Hair follicular keratinocyte (primary cell): ENCODE measurements at places on chromosomes 6 and 20. TPM values are rescaled to one million over a fixed set of nuclear protein-coding genes. Genes with fewer than 3 reads are reported as not detected.

AIF1 gene
- total RNA-seq, result not detected in 2 replicates

PROKR2 gene
- total RNA-seq, result not detected in 2 replicates

OR2J2 gene
- total RNA-seq, result not detected in 2 replicates

SRSF12 gene
- 0.19 and 1.1 TPM in 2 replicates for total RNA-seq

JAG1 gene
- 156 and 361 TPM in 2 replicates for total RNA-seq

C20orf141 gene
- not detected in 2 replicates for total RNA-seq

CD93 gene
- under 0.01 TPM in 2 replicates for total RNA-seq

PXDC1 gene
- 59.0 and 64.6 TPM in 2 replicates for total RNA-seq

KCNG1 gene
- 39.8 and 60.2 TPM in 2 replicates for total RNA-seq

BPIFB1 gene
- not detected in 2 replicates for total RNA-seq

PSORS1C1 gene
- total RNA-seq, result 2.4 and 3.5 TPM in 2 replicates

HNF4A gene
- total RNA-seq, result not detected in 2 replicates

LRRN4 gene
- total RNA-seq, result 0.16 and 0.84 TPM in 2 replicates

RCAN2 gene
- total RNA-seq, result 0.23 TPM in 1 of 2 replicates, not detected in the other

LY6G6F gene
- total RNA-seq, result not detected in 2 replicates

SLC22A1 gene
- total RNA-seq, result 0.08 TPM in 1 of 2 replicates, not detected in the other

RAMACL gene
- total RNA-seq, result 0.55 TPM in 1 of 2 replicates, not detected in the other

TMEM244 gene
- not detected in 2 replicates for total RNA-seq

RMND1 gene
- total RNA-seq, result 28.4 and 41.6 TPM in 2 replicates

MATN4 gene
- total RNA-seq, result not detected in 2 replicates

EDN1 gene
- 3.4 and 5.5 TPM in 2 replicates for total RNA-seq

PLA2G7 gene
- 0.04 and 0.78 TPM in 2 replicates for total RNA-seq

DCBLD1 gene
- total RNA-seq, result 29.3 and 41.1 TPM in 2 replicates

B3GAT2 gene
- total RNA-seq, result not detected in 2 replicates

HLA-DRA gene
- not detected in 2 replicates for total RNA-seq

YWHAB gene
- total RNA-seq, result 129 and 146 TPM in 2 replicates

GPX5 gene
- not detected in 2 replicates for total RNA-seq

OR2B6 gene
- total RNA-seq, result not detected in 2 replicates

FNDC11 gene
- 1.1 and 1.7 TPM in 2 replicates for total RNA-seq

RIMS4 gene
- not detected in 2 replicates for total RNA-seq

CBLN4 gene
- not detected in 2 replicates for total RNA-seq

UCKL1 gene
- 21.4 and 27.6 TPM in 2 replicates for total RNA-seq

GABRR1 gene
- not detected in 2 replicates for total RNA-seq

COL21A1 gene
- 0.08 and 0.39 TPM in 2 replicates for total RNA-seq

TRIM31 gene
- not detected in 2 replicates for total RNA-seq

MYLK2 gene
- total RNA-seq, result not detected in 2 replicates

CLPSL1 gene
- total RNA-seq, result not detected in 2 replicates

OGFR gene
- 35.0 and 36.6 TPM in 2 replicates for total RNA-seq

MYH7B gene
- total RNA-seq, result 0.65 TPM in 1 of 2 replicates, not detected in the other

DSTN gene
- 316 and 336 TPM in 2 replicates for total RNA-seq

SH3BGRL2 gene
- 2.1 and 2.3 TPM in 2 replicates for total RNA-seq

TFAP2D gene
- total RNA-seq, result not detected in 2 replicates

MYCT1 gene
- total RNA-seq, result not detected in 2 replicates

BTNL2 gene
- not detected in 2 replicates for total RNA-seq
